ENCODE measurements at places on chromosomes 11 and 22. TPM values are rescaled to one million over a fixed set of nuclear protein-coding genes. Genes with fewer than 3 reads are reported as not detected.

DNA sequence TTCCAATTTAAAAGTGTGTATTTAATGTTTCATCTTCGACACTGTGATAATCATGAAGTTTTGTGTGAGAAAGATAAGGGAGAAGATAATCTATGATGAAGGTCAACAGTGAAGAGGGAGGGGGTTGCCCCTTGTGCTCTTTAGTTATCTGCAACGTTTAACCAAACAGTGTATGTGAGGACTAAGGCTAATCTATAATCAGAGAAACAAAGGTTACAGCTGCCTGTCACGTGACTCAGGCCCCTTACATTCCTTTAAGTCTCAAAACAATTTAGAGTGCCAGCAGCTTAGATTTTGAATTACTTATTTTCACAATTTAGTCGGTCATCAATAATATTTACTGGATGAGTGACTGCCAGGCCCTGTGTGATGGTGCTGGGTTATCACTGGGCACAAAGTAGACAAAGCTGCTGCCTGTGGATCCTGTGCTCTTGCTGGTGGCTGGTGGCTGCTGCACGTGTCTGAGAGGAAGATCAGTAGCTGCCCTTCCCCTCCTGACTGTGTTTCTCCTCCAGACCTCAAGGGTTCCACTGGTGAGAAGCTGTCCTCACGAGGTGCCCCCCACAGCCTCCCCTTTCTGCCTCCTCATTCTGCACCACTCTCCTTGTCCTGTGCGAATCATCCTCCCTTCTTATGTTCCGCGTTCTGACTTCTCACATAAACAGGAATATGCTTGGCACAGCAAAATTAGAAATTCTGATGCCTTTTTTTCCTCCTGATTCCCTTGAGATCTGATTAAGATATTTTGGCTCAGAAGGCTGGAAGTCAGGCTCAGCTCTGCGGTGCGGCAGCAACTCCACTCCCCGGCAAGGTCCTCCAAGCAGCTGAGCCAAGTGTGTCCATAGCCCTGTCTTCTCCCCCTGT is 331.1 kb upstream of the B3GAT1 start:
- no peak for DNase-seq

GRCh38 chr11:83922318-83922717 is 636.2 kb upstream of the CCDC90B start:
- no peak for DNase-seq

LSP1 gene
- 40.5 TPM for total RNA-seq

GRCh38 chr22:36433318-36434231 is 45.8 kb upstream of the MYH9 start:
- DNase-seq: no peak

- no peak for DNase-seq
Observed at GRCh38 chr11:62149986-62150886, 26.4 kb downstream of the INCENP start.

- DNase-seq: no peak
Observed at GRCh38 chr11:67548555-67549110, 25.4 kb upstream of the CABP2 start.

GRCh38 chr11:58963551-58964104 is 24.3 kb downstream of the GLYATL1 start:
- no peak for DNase-seq

TEX12 gene
- 0.54 TPM for total RNA-seq

- no peak for DNase-seq
Observed at GRCh38 chr22:50115693-50116092, 25.9 kb downstream of the MOV10L1 start.

GRCh38 chr11:66340596-66341501 is 4.1 kb downstream of the BRMS1 start:
- no peak for DNase-seq

DNA sequence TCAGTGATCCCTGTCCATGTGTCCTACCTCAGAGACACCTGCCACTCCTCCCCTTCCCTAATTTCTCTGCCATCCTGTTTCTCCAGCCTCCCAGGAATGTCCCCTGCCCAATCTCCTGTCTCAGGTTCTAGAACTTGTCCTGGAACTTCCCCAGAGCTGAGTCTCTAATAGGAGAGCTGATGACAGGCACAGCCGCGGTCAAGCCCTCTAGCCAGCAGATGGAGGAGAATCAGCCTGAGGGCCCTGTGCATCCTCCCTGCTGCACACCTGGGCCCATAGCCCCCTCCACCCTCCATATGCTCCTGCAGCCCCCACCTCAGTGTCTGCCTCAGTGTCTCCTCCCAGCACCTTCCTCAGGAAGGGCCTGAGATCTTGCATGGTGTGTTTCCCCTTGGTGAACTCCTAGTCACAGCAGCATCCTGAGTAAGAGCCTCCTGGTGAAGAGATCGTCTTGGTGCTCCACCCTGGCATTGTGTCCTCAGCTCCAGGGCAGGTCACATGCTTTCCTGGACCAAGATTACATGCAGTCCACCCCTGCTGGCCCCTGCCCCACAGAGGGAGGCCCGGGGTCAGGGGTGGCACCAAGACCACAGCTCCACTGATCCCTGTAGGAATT is 43.9 kb upstream of the VPREB1 start:
- DNase-seq: no peak

GRCh38 chr11:116931206-116931953 is 94.0 kb upstream of the APOA1 start:
- no peak for DNase-seq

GRCh38 chr11:63608353-63609345 is 5.6 kb downstream of the PLAAT3 start:
- no peak for DNase-seq

GRCh38 chr11:131037873-131038272 is 121.6 kb upstream of the SNX19 start:
- DNase-seq: no peak

DNA sequence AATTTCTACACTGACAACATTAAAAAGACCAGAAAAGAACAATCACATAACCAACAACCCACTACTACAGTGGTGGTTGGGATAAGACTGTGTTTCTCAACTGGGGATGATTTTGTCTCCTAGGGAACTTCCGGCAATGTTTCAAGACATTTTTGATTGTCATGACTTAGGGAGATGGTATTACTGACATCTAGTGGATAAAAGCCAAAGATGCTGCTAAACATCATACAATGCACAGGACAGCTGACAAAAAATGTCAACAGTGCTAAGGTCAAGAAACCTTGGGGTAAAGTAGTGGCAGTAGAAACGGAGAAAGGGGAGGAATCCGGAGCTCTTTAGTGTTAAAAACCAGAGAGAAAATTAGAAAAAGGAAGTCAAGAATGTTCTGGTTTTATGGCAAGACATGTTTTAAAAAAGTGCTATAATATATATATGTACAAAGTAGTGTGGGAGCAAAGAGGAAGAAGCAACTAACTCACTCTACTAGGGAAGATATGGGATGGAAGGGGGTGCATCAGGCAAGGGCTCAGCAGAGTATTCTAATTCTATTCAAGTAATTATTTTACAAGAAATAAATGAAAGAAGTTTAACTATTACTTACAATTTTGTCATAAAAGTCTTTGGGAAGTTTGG is 37.2 kb downstream of the CKAP5 start:
- DNase-seq: no peak

TEAD1 gene
- 164 TPM for total RNA-seq

- DNase-seq: no peak
Observed at GRCh38 chr22:23192558-23192957, 12.2 kb downstream of the BCR start.

CASP4 gene
- total RNA-seq: 72.7 TPM

APOA5 gene
- total RNA-seq: not detected

FOLR1 gene
- not detected for total RNA-seq

All from thoracic aorta (tissue), 2 donors.